ENCODE measurements at places on chromosomes 7 and 10.

DNA sequence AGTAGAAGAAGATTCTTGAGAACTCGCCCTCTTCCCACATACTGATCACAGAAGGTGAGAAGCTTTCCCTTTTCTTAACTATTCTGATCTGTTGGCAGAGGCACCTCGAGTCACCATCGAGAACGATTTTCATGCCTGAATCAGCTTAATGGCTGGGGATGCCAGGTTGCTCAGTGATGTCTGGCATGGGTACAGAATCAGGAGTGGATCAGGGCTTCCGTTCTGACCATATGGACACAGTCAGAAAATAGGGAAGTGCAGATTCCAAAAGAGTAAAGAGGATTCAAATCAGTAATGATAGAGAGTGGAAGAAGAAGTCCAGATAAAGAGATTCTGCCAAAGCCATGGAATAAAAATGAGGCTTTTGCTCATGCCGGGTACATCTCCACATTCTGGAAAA lies 52.0 kb upstream of the GRB10 start:
- DNase-seq: no peak

DNA sequence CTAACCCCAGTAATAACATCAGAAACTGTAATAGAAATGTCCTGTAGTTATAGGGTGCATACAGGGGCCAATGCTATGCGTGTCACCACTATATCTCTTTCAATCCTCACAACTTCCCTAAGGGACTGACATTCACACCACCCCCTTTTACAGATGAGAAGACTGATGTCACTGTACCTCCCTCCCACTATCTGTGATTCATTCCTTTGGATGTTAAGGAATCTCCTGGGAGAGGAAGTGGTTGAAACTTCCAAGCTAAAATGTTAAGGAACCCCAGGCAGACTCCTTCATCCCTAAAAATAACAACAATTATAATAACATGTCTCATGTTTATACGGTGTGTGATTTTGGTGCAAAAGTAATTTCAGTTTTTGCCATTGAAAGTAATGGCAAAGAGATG lies 5.4 kb downstream of the COL13A1 start:
- no peak for DNase-seq

GRCh38 chr10:51860257-51860656 lies 160.9 kb upstream of the CSTF2T start:
- no peak for DNase-seq

DNA sequence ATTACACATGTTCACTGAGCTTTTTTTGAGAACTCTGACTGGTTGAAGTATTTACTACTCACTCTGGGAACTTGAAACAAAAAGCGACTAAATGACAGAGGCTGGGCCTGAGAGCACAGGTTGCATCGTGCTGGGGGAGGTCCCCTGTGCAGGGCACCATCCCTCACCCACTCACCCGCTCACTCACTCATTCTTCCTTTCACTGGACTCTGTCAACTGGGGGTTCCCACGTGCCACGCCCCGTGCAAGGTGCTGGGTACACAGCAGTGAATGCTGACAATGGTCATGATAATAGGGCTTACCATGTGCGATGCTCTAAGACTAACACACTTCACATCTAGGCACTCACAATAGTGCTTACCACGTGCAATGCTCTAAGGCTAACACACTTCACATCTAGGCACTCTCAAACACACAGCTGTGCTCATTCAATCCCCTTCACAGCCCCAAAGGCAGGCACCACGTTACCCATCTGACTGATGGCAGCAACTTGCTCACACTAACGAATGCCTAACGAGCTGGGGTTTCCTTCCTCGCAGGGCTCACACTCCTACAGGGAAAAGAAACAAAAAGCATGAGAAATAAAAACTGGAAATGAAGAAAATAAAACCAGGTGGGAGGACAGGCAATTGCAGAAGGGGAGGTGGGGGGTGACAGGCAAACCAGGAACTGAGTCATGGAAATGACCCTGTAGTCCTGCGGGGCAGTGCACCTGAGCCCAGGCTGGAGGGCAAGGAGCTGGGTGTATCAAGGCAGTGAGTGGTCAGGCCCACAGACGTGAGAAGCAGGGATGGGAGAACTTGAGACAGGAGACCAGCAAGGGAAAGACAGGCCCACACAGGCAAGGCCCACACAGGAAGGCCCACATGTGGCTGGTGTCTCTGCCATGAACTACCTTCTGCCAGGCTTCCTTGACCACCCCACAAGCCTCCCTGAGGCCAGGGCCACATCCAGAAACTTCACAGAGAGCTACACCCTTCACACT lies 147.0 kb upstream of the FAM20C start:
- no peak for DNase-seq

GRCh38 chr10:29623797-29624196 lies 11.0 kb downstream of the SVIL start:
- DNase-seq: no peak

DNA sequence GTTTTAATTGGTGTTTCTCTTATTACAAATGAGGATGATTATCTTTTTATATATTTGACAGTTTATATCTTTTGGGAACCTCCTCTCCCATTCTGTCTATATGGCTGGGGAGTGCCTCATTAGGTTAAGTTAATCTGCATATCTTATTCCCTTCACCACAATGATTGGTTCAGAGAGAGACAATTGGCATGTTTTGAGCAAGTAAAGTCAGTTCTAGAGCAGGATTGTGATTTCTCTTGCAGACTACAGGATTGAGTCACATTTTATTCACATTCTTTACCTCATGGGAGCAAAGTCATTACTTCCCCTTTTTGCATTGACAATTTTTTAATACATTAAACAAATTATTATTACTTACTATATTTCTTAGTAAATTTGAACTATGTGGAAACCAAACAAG lies 345.6 kb downstream of the MDFIC start:
- no peak for DNase-seq

DNA sequence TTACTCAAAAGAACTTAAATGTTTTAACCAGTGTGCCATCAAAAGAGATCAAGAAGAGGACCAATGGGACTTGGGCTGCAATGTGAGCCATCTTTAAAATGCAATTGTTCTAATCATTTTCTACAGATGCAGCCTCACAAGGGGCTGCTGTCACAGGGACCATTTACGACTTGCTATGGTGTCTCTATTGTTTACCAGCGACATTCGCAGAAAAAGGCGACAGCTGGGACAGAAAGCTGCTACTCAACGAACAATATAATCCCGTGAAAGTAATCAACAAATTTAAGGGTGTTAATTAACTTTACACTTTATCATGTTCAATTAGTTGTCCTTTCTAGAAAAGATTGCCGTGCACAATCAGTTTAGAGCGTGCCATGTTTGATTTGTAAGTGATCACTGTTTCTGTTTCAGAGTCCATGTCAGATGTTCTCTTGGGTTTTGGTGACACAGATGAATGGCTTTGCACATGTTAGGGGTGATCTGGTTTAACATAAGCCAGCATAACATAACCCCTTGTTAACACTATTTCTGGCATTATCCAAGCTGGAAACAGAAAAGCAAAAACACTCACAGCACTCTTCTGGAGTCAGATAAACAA lies 110.8 kb downstream of the HIBADH start:
- DNase-seq: no peak

- DNase-seq: no peak
These were observed 42.2 kb downstream of the BMPR1A start for GRCh38 chr10:86798611-86799010.

- DNase-seq: no peak
These were observed 70.2 kb downstream of the KIAA1549 start for GRCh38 chr7:138911007-138911406.

GRCh38 chr10:53664282-53665019 lies 891.9 kb upstream of the MBL2 start:
- DNase-seq: no peak

GRCh38 chr10:73732931-73733623 lies 11.1 kb upstream of the SEC24C start:
- no peak for DNase-seq

GRCh38 chr10:110918643-110919348 lies at the start of gene BBIP1:
TSS of gene BBIP1 (minus strand) at chr10:110919180. CDS start at chr10:110918157, 1,023 bp downstream.
- DNase-seq: no peak

DNA sequence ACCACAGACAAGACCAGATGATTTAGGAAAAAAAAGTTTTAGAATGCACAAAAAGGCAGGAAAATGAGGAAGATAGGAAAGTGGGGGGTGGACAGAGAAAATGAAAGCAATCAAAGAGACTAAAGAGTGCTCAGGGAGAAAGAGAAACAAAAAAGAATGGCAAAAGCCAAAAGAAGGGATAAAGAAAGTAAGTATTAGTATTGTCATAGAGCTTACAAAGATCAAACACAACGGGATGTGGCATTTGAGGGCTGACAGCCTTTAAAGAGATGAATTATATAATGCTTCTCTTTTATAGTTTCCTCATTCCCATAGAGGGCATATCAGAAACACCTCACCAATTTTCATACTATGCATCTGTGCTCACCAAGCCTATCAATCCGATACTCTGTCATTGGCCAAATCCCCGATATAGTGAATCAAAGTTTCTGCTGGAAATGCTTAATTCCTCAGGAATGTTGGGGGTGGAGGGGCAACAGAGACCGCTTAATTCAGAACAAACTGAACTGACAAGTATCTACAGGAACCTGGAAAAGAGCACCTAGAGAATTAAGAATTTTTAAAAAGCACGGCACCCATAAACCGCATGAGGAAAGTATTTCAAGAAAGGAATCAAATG lies 2.7 kb downstream of the COG5 start:
- DNase-seq: no peak
